ENCODE measurements at places on chromosomes 4 and X. TPM values are rescaled to one million over a fixed set of nuclear protein-coding genes. Genes with fewer than 3 reads are reported as not detected.

CTAG2 gene
- total RNA-seq = not detected

ESX1 gene
- total RNA-seq = not detected

PNCK gene
- 0.58 TPM for total RNA-seq

TCEANC gene
- total RNA-seq = 3.8 TPM

DAPP1 gene
- total RNA-seq = 16.7 TPM

GAGE12H gene
- total RNA-seq = not detected

TMEM156 gene
- 12.4 TPM for total RNA-seq

KLB gene
- total RNA-seq = not detected

RAB39B gene
- total RNA-seq = 7.2 TPM

DNA sequence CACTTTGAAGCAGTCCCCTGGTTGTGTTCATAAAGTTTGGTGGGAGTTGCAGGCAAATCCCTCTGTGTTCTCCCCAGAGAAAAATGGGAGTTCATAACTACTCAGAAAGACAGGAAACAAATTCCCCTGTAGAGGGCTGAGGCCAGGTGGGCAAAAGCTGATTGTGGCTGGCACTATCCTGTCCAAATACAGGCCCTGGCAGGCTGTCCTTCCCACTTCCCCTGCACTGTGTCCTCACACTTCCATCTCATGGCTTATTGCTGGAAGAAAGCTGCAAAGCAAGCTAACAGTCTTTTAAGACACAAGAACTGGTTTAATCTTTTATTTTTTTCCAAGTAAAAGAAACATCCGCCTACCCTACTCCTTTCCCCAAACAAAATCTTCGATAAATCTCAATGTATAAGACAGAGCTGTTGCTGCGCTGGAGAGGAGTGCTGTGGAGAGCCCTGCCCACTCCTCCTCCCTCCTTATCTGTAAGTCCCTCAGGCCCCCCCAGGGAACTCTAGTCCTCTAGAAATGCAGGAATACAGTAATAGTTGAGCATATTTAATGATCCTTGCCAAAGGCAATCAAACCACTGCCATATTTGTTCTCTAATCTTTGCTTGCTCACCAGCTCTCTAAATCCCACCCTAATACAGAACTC, 14.0 kb downstream of the TAPT1 start:
- H3K36me3 ChIP-seq = peaks cover 40% of the 10 kb centered on the region
- DNase-seq = no peak
- no peak overlapping the region for H3K27ac ChIP-seq

DNA sequence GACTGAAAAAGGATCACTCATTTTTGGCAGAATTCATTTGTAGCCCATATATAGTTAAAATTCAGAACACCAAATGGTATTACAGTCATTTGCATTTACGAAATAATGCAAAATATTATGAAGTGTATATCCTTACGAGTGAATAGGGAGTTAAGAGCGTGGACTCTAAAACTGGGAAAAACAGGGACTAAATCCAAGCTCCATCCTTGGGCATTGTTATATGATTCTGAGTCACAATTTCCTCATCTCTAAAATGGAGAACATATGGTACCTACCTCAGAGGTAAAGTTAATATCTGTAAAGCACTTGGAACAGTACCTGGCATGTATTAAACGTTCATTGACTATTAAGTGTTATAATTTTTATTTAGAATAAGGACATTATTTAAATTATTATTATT, 106.3 kb downstream of the ZAR1 start:
- no peak for DNase-seq
- no peaks in the 10 kb centered on the region for H3K4me1 ChIP-seq
- no peak overlapping the region for H3K4me3 ChIP-seq
- no peak overlapping the region for H3K27ac ChIP-seq

DNA sequence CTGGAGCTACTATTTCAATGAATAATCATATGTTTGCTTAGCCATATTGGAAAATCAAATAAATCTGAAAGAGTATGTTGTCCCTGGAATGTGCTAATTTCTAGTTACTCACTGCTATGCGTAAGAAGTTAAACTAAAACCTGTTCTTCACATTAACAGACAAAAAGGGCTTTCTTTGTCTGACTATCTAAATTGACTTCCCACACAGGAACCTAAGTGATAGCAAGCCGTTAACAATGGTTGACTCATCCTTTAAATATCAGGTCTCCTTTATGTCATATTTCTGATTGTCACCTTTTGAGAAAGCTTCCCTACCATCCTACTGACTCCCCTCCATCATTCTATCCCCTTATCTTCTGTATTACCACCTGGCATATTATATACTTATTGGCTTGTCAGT, 81.4 kb downstream of the AMELX start:
- H3K36me3 ChIP-seq = no peaks in the 10 kb centered on the region
- H3K4me1 ChIP-seq = no peaks in the 10 kb centered on the region
- no peak overlapping the region for H3K27ac ChIP-seq
- DNase-seq = no peak

GRCh38 chrX:72273718-72274117, 3.3 kb downstream of the RPS4X start:
- peaks cover 58% of the 10 kb centered on the region for H3K36me3 ChIP-seq
- peak overlapping the region; percentile 68 for H3K27ac ChIP-seq
- H3K4me1 ChIP-seq = peaks cover 53% of the 10 kb centered on the region

DNA sequence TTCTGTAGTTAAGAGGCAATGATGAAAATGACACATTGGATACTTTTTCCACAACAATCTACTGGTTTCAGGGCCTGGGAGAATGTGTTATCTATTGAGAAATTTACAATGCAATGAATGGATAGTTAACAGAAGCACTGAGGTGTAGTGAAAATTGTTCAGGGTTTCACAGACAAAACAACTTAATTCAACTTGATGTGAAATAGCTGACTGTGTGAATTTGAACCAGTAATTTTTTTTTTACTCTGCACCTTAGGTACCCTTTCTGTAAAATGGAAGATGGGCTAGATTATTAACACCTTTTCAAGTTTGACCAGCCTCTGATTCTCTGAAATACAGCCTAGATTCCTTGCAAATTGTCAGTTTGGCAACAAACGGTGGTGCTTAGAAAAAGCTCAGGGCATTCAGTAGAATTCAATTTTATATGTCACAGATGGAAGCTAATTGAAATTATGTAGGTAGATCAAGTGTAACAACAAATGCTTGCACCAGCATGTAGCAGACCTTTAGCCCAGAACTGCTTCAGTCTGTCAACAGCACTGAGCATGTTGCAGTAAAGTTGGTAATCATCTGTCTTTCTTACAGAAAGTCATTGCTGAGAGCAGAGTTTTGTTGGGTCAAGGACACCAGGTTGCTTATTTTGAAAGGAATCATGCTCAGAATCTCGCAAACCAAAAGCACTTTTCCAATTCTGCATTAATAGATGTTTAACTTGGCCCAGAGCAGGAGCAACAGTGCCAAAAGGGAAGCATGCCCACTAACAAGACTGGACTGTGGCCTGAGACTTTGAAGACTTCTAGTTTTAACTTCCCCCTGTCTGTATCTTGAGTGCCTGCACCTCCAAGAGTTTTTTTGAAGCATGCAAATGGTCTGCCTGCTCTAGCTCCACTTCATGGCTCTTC, 526.6 kb downstream of the PACRGL start:
- no peak overlapping the region for H3K27ac ChIP-seq
- no peaks in the 10 kb centered on the region for H3K4me1 ChIP-seq
- no peaks in the 10 kb centered on the region for H3K27me3 ChIP-seq
- H3K4me3 ChIP-seq = no peak overlapping the region
- no peaks in the 10 kb centered on the region for H3K36me3 ChIP-seq

DNA sequence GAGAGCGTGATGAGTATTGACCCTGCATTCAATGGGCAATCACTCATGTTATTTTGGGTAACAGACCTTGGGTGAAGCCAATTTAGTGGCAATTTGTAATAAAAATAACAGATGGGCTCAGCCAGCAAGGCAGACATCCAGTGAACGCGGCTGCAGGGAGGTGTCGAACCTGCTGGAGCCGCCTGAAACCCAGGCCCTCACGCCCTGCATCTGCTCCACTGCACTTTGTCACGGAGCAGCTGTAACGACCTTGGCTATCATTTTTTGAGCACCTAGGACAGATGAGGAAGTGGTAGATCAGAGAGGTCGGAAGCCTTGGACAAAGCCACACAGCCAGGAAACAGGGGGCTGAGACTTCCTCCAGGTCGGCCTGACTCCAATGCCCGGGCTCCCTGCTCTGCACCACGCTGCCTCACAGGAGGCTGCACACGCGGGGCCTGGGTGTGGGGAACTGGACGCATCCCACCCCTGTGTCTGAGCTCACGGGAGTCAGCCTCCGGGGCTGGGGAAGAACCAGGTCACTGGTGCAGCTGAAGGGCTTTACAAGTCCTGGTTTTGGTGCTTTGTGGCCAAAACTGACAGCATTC, 19.4 kb downstream of the HMX1 start:
- H3K27ac ChIP-seq = no peak overlapping the region
- H3K27me3 ChIP-seq = peaks cover 25% of the 10 kb centered on the region
- no peak overlapping the region for H3K4me3 ChIP-seq
- no peak for DNase-seq
- H3K4me1 ChIP-seq = peaks cover 5% of the 10 kb centered on the region

GRCh38 chr4:75498041-75498440, 16.2 kb downstream of the RCHY1 start:
- no peak for DNase-seq
- peaks cover 60% of the 10 kb centered on the region for H3K36me3 ChIP-seq
- no peaks in the 10 kb centered on the region for H3K27me3 ChIP-seq
- H3K27ac ChIP-seq = no peak overlapping the region

- no peak for DNase-seq
- no peaks in the 10 kb centered on the region for H3K4me1 ChIP-seq
- no peaks in the 10 kb centered on the region for H3K36me3 ChIP-seq
- no peak overlapping the region for H3K4me3 ChIP-seq
Observed at GRCh38 chr4:135741583-135741982, 1540.0 kb upstream of the PABPC4L start.

GRCh38 chrX:115362334-115363095, 73.0 kb downstream of the LUZP4 start:
- H3K4me3 ChIP-seq = no peak overlapping the region
- no peaks in the 10 kb centered on the region for H3K36me3 ChIP-seq
- H3K27me3 ChIP-seq = peaks cover 3% of the 10 kb centered on the region
- no peak overlapping the region for H3K27ac ChIP-seq
- no peak for DNase-seq

- H3K4me1 ChIP-seq = no peaks in the 10 kb centered on the region
- no peak overlapping the region for H3K4me3 ChIP-seq
- no peak overlapping the region for H3K27ac ChIP-seq
- H3K27me3 ChIP-seq = no peaks in the 10 kb centered on the region
Observed at GRCh38 chr4:111775556-111776297, 369.5 kb upstream of the FAM241A start.

DNA sequence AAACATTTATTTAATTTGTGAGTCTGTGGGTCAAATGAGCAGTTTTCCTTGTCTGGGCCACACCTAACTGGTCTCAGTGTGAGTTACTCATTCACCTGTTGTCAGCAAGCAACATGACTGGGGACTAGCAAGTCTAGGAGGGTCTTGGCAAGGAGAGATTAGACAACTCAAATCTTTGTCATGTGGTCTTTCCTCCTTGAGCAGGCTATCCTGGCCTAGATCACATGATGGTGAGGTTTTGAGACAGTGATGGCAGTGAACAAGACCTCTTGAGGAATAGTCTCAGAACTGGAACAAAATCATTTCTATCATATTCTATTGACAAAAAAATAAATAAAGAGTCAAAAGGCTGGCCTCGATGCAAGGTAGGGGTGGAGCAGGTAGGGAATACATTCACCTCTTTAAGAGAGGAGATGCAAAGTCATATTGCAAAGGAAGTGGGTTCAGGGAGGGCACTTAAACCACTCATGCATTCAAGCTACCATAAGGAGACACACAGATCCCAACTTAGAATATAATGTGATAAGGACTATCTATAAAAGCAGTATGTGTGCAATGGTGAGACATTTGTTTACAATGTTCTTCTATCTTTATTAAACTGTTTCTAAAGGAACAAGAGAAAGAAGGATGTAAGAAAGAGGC, 135.7 kb downstream of the ZNF330 start:
- DNase-seq = no peak
- H3K4me3 ChIP-seq = no peak overlapping the region
- H3K36me3 ChIP-seq = no peaks in the 10 kb centered on the region
- H3K27me3 ChIP-seq = no peaks in the 10 kb centered on the region

DNA sequence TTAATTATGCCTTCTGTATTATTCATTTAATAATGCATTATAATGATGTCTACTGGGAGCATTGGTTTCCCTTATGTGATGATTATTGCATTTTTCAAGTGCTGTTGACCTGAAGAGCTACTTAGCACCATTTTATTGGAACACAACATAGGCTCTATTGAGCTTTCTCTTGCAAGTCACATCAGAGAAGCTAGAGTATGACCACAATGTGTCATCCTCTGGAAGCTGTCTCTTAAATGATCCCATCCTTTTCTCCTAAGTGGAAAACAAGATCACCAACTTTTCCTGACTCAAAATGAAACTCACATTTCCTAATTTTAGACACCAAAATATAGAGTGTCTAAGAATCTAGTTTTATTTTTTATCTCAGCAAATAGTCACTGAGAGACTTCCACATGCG, 1451.9 kb downstream of the PCDH7 start:
- H3K4me1 ChIP-seq = no peaks in the 10 kb centered on the region
- no peaks in the 10 kb centered on the region for H3K36me3 ChIP-seq
- no peak for DNase-seq
- no peaks in the 10 kb centered on the region for H3K27me3 ChIP-seq
- H3K4me3 ChIP-seq = no peak overlapping the region
- no peak overlapping the region for H3K27ac ChIP-seq

- H3K27ac ChIP-seq = no peak overlapping the region
- no peaks in the 10 kb centered on the region for H3K27me3 ChIP-seq
- H3K4me1 ChIP-seq = no peaks in the 10 kb centered on the region
- DNase-seq = no peak
Observed at GRCh38 chrX:151773434-151773833, 38.9 kb downstream of the CNGA2 start.

- no peak for DNase-seq
- no peak overlapping the region for H3K4me3 ChIP-seq
- H3K4me1 ChIP-seq = no peaks in the 10 kb centered on the region
- H3K27me3 ChIP-seq = no peaks in the 10 kb centered on the region
- H3K27ac ChIP-seq = no peak overlapping the region
Observed at GRCh38 chr4:138178566-138178965, 63.6 kb downstream of the SLC7A11 start.

DNA sequence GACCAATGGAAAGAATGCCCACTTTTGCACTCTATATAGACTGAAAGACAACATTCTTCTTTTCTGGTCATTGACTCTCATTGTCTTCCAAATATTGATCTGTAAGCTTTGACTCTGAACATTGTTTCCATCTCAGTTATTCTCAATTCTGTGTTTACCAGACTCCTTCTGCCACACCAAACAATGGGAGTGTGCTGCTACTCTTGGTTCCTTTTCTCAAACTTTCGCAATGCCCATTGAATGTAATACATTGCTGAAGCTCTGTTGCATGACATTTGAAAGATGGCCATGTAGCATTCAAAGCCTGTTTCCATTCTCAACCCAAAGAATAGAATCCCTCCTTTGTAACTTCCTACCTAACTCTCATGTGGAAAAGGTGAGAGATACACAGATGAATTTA, 136.2 kb downstream of the BTC start:
- H3K27me3 ChIP-seq = no peaks in the 10 kb centered on the region
- no peaks in the 10 kb centered on the region for H3K4me1 ChIP-seq

- no peak overlapping the region for H3K4me3 ChIP-seq
- H3K4me1 ChIP-seq = no peaks in the 10 kb centered on the region
- no peaks in the 10 kb centered on the region for H3K36me3 ChIP-seq
Observed at GRCh38 chrX:153061732-153062131, 5.5 kb downstream of the PNMA3 start.

Measured in activated CD8-positive, alpha-beta T cell treated with anti-CD3 and anti-CD28 coated beads, Interleukin-2, amount 10 ng/mL, durations not matched to agents 7 days and 5 days (primary cell).